ENCODE measurements at places on chromosomes 1 and 21.

DNA sequence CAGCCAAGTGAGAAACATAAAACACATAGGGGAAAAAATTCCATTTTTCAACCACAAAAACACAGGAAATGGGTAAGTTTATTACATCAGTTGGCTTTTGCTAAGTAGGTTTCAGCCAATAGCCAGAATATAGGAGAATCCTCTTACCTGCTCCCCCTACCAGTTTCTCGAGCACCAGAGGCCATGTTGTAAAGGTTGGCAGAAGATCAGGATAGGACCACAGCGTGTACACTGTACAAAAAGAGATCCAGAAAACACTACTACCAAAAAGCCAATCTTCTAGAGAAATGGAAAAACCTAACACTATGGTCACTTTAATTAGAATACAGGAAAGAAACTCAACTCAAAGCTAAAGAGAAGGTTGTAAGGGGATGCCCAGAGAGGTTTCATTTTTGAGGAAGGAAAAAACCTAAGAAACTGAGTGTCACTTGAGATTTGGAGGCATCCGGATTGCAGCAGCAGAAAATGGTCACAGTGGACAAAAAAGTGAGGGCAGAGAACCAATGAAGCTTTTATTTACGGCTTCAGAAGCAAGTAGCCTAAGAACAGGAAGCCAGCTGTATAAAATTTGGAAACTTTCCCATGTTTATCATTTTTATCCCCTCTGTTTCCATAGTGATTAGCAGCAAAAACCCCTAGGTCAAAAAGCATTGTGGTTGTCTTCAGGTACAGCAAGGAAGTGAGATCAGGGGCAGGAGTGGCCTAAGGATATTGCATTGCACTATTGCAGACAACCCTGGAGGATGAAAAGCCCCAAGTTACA is 2.9 kb downstream of the EIF2D start:
- DNase-seq: no peak

GRCh38 chr1:17192394-17193221 is 12.3 kb upstream of the PADI1 start:
- DNase-seq: no peak

DNA sequence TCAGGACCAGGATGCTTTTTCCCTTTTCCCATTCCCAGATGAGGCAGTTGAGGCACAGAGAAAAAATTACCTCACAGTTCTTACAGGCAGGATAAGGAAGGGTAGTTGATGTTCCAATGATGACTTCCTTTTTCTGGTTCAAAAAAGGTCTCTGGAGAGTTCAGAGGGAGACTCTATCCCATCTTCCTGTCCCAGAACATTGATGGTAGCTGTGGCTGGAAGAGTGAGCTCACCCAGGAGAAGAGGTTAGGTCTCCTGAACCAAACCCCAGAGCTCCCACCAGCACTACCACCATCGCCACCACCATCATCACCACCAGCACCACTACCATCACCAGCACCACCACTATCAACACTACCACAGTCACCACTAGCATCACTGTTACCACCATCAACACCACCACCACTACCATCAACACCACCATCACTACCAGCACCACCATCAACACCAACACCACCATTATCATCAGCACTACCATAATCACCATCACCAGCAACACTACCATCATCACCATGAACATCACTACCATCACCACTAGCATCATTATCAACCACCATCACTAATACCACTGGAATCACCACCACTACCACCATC is 105.5 kb upstream of the RUNX3 start:
- no peak for DNase-seq

DNA sequence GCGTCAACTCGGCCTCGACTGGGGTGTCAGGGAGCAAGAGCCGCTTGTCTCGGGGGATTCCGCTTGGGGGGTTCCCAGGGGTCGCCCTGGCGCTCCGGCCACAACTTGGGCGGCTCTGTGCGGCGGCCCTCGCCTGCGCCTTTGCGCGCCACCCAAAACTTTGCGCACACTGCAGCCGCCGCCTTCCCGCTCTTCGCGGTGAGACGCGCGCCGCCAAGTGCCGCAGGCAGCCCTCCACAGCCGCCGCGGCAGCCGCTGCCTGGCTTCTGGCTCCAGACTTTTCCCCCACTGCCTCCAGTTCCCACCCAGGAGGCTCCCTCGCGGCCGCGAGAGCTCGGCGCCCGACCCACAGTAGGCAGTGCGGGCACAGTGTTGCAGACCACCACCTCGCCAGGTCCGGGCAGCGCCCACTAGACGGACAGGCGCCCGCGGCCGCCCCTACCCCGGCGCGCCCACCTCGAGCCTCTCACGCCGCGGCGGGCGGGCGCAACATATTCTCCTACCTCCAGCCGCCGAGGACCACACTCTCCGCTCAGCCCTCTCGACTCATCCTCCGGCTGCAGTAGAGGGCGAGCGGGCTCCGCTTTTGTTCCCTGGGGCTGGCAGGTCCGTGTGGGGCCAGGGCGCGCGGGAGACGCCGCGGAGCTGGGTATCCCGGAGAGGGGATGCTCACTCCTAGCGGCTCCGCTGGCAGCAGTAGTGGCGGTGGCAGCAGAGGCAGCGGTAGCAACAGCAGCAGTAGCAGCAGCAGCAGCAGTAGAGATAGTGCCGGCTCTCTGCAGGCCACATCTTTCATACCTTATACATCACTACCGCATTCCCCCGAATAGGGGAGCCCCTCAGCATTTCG is 296.6 kb downstream of the OMA1 start:
- peak; percentile 51 for DNase-seq

- DNase-seq: no peak
Observed at GRCh38 chr1:209542585-209542984, 40.9 kb upstream of the CAMK1G start.

DNA sequence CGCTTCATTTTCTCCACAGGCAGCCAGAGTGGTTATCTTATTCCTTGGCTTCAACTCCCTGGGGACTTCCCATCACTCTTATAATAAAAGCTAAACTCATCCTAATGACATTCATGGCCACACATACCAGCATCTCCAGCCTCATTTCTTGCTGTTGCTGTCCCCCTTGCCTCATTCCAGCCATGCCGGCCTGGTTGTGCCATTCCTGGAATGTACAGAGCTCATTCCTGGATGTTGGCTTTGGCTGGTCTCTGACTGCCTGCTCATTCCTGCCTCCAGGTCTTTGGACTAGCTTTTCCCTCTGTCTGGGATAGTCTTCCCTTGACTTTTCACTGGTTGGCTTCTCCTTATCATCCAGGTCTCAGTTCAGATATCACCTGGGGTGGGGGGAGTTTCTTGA is 2.4 kb upstream of the PEF1 start:
- DNase-seq: no peak

- no peak for DNase-seq
Observed at GRCh38 chr1:156781585-156782186, 14.4 kb downstream of the PRCC start.

- peak; percentile 71 for DNase-seq
Observed at GRCh38 chr21:36260030-36260787, 59.8 kb upstream of the MORC3 start.

DNA sequence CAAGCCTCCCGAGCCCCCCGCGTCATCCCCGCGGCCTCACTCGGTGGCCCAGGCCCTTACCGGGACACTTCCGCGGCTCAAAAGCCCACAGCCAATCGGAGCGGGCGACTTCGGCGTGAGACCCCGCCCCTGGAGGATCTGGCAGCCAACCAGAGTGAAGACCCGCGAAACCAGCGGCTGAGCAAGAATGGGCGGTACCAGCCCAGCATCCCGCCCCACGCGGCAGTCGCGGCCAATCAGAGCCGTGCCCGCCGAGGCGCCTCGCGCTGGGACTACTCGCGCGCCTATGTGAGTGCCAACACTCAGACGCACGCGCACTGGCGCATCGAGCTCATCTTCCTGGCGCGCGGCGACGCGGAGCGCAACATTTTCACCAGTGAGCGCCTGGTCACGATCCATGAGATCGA is 22.5 kb downstream of the DISP3 start:
- DNase-seq: peak; percentile 54

DNA sequence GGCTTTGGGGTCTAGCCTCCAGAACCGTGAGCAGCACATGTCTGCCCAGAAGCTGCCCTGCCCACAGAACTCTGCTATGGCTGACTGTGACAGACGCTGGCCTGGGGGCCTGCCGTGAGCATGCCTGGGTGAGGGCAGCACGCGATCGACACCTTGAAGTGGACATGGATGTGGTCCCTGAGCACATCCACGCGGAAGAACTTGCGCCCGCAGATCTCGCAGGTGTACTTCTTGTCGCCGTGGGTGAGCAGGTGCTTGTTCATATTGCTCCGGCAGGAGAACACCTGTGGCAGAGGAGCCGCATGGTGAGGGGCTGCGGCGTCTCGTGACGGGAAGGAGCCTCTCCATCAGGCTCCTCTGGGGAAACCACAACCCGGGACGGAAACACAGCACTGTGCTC is 56.0 kb downstream of the PRDM15 start:
- DNase-seq: no peak

DNA sequence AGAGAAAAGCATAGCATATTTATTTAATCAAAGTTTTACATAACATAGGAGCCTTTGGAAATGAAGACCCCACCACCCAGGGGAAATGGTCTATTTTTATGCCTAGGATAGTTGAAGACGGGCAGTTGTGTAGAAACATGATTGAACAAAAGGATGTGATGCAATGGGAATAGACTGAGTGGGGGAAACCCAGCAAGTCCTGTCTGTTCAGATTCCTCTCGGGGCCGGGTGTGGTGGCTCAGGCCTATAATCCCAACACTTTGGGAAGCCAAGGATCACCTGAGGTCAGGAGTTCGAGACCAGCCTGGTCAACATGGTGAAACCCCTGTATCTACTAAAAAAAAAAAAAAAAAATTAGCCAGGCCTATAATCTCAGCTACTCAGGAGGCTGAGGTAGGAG is 298.3 kb downstream of the MATN1 start:
- peak; percentile 3 for DNase-seq

GRCh38 chr1:110449661-110450651 is 993 bp upstream of the PROK1 start:
- no peak for DNase-seq

GRCh38 chr1:82215853-82216175 is 415.1 kb downstream of the ADGRL2 start:
- no peak for DNase-seq

GRCh38 chr1:18549906-18550305 is 69.2 kb downstream of the KLHDC7A start:
- no peak for DNase-seq

DNA sequence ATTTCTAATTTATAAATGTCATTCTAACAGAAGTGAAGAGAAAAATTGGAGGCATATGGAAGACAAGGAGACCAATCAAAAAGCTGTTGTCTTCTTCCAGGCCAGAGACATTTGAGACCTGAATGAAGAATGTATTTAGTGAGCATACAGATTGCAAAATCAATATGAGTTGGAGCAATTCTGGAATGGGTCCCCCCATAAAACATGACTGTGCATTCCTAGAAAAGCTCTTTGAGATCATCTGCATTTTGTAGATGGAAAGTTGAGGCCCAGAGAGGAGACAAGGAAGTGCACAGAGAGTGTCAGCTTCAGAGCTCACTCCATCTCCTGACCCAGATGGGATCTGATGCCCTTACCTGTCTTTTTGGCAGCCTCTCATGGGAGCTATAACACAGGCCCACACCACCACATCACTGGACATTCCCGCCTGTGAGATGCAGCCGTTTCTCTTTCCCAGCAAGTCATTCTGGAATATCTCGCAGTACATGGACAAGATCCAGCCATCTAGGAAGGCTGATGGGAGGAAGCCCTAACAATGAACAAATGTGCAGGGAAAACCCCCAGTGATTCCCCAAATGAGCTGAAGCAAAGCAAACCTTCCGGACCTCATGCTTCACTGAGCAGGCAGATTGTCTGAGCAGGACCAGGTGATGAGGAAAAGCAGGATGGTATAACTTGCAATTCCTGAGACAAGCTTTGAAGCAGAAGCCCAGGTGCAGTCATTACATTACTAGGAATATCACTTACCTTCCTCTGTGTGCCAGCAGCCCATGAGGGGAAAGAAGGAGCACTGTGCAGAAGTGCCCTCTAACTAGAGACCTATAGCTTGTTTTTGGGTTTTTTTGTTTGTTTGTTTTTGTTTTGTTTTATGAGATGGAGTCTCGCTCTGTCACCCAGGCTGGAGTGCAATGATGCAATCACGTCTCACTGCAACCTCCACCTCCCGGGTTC is 445.6 kb downstream of the PLPP3 start:
- no peak for DNase-seq

GRCh38 chr1:3290915-3291314 is 163.6 kb upstream of the ARHGEF16 start:
- DNase-seq: no peak

DNA sequence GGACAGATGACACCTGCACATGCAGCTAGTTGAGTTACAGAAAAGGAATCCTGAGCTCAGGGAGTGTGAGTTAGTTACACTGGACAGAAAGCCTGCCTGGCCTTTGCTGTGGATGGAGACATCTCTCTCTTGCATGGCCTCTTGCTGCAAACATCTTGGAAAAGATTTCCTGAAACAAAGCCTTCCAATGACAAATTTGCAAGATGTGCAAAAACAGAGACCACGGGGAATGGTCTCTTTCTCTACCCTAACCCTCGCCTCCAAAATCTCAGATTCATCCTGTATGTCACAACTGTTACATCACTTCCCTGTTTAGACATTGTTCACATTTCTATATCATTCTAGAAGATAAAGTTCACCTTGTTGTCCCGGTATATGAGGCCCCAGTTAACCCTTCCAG is 415.6 kb downstream of the RYR2 start:
- DNase-seq: no peak

GRCh38 chr1:240739139-240739538 is 127.2 kb upstream of the GREM2 start:
- no peak for DNase-seq

GRCh38 chr1:19400875-19401534 is 84.3 kb downstream of the CAPZB start:
- no peak for DNase-seq

- DNase-seq: no peak
Observed at GRCh38 chr1:18183533-18183932, 75.9 kb downstream of the IGSF21 start.

- DNase-seq: peak; percentile 65
Observed at GRCh38 chr1:109466452-109467300, at the start of gene SYPL2. Gene SYPL2 (plus strand): TSS chr1:109466546. CDS start chr1:109466844, 298 bp downstream.

DNA sequence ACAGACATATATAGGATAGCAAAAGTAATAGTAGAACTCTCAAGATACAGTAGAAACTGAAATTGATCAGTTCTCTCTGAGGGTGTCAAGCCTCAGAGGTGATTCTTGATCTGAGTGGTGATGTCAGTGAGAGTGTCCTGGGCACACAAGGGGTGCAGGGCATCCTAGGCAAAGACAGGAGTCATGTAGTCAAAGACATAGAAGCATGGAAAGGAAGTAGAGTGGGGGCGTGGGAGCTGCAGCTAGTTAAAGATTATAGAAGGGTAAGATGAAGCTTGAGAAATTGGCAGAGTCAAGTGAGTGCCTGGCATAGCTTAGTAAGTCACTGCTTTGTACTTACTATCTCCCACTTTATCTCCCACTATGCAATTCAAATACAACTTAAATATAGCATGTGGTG is 22.8 kb downstream of the CDC7 start:
- no peak for DNase-seq

GRCh38 chr1:190849346-190849745 is 371.7 kb upstream of the BRINP3 start:
- DNase-seq: no peak

Data from right forelimb (tissue), 1 donor.